Mucosa of gallbladder (tissue), 1 donor: ENCODE measurements at places on chromosomes 12 and 14.

GRCh38 chr12:107322063-107322462, 228.7 kb upstream of the CRY1 start:
- no peak for DNase-seq

- no peak for DNase-seq
Observed at GRCh38 chr12:125254856-125255255, 189.6 kb downstream of the AACS start.

- no peak for DNase-seq
Observed at GRCh38 chr14:55578511-55578910, 1.5 kb upstream of the KTN1 start.

DNA sequence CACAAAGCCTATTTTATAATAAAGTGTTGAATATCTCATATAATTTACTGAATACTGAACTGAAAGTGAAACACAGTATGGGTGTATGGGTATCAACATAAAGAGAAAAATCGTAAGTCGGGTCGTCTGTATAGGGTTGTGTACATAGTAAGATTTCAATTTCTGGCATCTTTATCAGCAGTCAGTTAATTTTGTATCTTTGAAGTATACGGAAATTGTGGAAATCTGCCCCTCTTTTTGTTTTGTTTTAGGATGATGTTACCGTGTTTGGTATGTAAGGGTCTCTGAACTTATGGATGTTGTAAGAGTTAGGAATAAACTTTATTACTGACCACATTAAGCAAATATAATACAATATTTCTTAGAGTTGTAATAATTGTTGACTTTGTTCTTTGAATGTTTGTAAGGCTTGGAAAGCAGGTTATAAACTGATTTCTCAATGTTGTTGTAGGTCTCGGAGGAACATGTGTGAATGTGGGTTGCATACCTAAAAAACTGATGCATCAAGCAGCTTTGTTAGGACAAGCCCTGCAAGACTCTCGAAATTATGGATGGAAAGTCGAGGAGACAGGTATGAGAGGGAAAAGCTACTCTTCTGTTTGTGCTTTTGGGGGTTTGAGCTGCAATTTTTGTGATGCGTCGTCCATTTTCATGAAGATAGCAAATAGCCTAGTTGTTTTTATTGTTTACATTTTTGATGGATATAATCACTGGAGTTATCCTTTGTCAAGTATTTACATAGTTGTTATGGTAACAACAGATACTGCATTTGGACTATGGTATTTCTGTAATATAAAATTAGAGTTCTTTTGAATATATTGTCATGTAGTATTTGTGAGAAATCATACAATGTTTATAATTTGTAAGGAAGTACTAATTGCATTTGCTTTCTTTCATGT, 12.0 kb downstream of the EID3 start:
- no peak for DNase-seq

DNA sequence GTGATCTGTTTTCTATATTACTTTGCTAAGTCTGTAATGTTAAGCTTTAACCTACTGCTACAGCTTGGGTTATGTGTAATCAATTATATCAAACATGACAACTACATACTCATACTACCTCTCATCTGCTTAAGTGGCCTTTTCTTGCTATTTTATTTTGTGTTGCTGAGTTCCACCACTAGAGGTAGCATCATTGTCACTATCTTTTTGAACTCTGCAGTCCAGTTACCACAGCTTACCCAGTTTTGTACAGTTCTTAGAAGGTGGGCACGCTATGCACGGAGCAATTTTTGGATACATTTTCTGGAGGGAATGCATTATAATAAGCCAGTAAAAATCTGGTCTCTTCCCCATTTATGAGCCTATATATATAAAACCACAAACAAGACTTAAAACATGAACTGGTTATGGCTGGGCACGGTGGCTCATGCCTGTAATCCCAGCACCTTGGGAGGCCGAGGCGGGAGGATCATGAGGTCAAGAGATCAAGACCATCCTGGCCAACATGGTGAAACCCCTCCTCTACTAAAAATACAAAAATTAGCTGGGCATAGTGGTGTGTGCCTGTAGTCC, 48.5 kb downstream of the SAV1 start:
- DNase-seq, result no peak

DNA sequence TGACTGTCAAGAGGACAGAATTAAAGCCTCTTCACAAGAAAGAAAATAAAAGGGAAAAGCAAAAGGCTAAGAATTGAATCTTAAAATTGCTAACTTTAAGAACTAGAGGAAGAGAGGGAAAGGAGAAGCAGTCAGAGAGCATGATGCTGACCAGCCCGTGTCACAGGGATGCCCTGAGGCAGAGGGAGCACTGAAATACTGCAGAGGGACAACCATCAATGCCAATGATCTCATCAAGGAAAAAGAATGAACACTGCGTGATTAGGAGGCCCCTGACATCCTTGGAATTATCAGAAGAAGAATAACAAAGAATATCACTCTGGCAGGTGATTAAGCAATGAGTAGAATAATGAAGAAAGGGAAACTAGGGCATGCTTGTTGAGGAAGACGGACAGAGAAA, 252.2 kb upstream of the GRIP1 start:
- DNase-seq, result no peak

GRCh38 chr12:52551216-52551865, 1.6 kb downstream of the KRT71 start:
- peak; percentile 57 for DNase-seq

GRCh38 chr12:32970465-32971110, 74.0 kb upstream of the PKP2 start:
- no peak for DNase-seq

- no peak for DNase-seq
Observed at GRCh38 chr14:59313144-59313651, 124.7 kb downstream of the DAAM1 start.

DNA sequence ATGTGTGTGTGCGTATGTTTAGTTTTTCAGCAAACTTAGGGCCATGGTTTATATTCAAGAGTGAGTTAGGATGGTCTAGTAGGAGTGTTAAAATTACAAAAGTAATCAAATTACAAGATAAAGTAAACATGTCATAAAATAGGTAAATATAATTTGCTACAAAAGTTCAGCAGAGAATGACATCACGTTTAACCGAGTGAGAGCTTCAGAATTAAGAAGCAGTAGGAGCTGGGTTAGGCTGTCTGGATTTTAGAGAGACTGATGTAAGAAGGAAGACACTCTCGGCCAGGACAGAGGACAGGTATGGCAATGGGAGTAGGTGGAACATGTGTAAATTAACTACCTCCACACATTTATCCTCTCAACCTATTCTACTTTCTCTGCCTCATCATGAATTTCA, 11.6 kb upstream of the MGST1 start:
- DNase-seq, result no peak

DNA sequence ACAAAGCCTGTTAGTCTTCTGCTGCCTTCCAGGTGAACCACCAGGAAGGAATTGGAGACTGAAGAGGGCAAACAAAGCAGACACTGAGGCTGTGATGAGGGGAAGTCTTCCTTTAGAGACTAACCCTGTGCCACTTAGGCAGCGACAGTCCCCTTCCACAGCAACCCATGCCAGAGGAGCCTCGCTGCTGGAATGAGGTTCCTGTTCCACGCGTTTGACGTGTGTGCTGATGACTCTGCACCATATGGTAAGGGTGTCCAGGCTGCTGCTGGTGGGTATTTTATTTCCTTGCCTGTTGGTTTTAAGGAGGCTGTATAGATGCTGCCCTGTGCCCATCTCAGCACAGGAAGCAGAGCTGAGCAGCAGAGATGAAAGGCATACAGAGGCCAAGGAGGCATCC, 361.9 kb upstream of the FKBP4 start:
- DNase-seq, result no peak

- no peak for DNase-seq
Observed at GRCh38 chr12:104152685-104153241, 14.8 kb upstream of the NFYB start.

DNA sequence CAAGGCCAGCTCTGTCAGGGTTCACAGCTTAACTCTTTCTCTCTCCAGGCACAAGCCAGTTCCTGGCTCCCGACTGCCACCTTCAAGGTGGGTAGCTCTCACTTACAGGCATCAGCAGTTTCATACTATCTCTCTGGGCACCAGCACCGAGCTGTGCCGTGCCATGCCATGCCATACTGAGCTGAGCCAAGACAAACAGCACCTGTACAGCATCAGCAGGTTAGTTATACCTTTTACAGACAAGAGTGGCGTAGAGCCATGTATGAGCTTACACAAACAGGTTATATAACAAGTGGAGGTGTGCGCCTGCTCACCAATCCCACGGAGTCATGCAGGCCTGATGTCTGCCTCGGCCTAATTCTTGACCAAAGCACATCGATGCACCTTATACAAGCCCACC, 1098.7 kb downstream of the AACS start:
- DNase-seq, result peak; percentile 11

DNA sequence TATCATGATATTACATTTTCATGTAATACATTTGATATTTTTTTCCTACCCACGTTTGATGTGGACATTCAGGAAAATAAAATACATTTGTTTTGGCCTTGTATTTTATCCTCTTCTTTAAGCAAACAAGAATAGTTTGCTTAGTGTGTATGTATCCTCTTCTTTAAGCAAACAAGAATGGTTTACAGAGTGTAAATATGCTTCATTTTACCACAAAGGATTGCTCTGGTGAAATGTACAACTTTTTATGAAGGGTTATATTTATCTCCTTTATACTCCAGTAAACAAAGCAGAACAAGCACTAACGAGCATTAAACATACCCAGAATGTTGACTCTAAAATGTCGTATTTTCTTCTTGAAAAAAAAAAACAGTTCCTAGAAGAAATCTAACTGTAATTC, 244.7 kb downstream of the KCNH5 start:
- DNase-seq, result no peak

- DNase-seq, result peak; percentile 71
Observed at GRCh38 chr14:22824711-22825359, 4.9 kb upstream of the MRPL52 start.

DNA sequence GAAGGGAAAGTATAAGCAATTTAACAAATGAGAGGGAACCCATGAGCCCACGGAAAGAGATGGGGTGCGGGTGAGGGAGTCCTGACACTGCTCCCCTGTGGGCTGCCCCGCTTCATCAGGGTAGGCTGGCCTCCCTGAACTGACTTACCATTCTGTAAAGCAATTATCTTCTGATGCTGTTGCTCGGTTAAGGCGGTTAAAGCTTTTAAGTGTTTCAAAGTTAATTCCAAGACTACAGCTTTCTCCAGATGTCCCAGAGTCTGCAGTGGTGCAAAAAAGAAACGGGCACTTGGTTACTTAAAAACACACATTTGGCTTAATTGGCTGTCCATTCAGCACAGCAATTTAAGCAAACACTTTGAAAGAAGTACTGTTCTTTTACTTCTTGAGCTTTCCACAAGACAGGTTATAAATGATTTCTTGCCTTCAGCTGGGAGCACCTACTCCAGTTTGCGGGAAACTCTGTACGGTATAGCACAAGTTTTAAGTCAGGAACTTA, 1.3 kb downstream of the BHLHE41 start:
- no peak for DNase-seq

DNA sequence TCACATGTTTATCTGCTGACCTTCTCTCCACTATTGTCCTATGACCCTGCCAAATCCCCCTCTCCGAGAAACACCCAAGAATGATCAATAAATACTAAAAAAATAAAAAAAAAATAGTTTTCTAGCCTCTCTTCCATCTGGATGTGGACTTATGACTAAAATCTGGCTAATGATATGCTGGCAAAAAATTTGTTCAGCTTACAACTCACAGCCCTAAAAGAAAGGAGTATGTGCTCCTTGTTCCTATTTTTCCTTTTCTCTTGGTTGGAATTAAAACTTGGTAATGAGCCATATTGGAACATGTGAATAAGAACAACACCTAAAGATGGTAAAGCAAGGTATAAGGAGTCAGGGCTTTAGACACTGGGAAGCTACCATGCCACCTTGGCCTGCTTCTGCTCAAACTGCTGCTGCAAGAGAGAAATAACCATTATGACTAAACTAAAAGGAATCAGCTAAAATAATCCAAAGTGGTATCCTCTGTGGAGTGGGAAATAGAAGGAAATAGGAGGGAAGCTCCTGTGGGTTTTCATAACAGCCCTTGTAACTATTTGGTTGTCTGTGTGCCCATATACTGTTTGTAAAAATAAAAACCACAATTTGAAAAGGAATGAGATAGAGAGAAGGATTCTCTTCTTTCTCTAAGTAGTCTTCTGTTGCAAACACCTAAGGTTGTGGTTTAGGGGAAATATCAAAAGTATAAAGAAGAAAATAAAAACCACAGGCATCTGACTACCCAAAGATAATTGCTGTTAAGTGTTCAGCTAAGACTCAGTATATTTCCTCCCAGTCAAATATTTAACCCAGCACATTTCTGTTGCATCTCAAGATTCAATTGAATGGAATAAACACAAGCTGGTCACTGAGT, 53.8 kb downstream of the SDR9C7 start:
- no peak for DNase-seq

- peak; percentile 38 for DNase-seq
Observed at GRCh38 chr12:67592228-67593011, 56.1 kb upstream of the DYRK2 start.

DNA sequence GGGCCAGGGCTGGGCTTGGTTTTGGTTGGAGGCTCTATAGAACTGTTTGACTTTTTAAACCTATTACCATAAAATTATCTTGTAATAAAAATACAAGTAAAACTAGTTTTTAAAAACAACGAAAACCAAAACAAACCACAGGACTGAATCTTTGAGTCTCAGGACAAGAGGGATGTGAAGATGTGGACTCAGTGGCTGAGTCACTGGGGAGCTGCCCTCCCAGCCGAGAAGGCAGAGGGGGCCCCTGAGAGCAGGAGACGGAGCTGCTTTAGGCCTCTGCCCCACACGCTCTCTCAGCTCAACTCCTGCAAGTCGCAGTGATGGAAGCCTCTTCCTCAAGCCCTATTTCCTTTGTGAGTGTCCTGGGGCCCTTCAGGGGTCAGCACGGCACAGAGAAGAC, 59.0 kb downstream of the CDC42BPB start:
- DNase-seq, result no peak

DNA sequence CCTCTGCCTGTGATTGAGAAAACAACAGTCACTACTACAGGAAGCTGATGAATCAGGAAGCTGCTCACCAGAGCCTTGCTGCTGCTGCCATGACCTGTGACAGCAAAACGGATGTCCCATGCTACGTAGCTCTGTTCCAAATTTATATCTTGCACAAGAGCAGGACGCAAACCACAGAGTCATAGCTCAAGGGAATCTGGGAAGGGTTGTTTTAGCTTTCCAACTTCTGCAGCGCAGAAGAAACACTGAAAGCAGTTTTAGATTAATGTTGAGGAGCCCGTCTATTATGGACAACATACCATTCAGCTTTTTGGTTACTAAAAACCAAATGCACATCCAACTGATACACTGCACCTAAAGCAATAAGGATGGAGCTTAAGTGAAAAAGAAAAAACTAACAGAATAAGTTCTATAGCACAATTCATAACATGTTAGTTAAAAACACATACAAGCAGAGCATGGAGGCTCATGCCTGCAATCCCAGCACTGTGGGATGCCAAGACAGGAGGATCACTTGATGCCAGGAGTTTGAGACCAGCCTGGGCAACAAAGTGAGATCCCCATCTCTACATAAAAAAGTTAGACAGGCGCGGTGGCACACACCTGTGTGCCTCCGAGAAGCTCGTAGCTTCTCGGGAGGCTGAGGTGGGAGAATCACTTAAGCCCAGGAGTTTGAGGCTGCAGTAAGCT, 1.7 kb upstream of the ANKRD33 start:
- DNase-seq, result peak; percentile 81

GRCh38 chr12:76713130-76713529, 50.8 kb upstream of the ZDHHC17 start:
- no peak for DNase-seq

- DNase-seq, result no peak
Observed at GRCh38 chr12:78712834-78713481, 151.6 kb upstream of the SYT1 start.

- no peak for DNase-seq
Observed at GRCh38 chr14:32938719-32939253, at the start of gene NPAS3. Gene NPAS3 (plus strand): TSS chr14:32938879.

- DNase-seq, result no peak
Observed at GRCh38 chr14:50088117-50088515, 28.3 kb downstream of the VCPKMT start.
